Trophoblast cell (in vitro differentiated cells and primary cell): ENCODE measurements at places on chromosomes 6 and 20.

DNA sequence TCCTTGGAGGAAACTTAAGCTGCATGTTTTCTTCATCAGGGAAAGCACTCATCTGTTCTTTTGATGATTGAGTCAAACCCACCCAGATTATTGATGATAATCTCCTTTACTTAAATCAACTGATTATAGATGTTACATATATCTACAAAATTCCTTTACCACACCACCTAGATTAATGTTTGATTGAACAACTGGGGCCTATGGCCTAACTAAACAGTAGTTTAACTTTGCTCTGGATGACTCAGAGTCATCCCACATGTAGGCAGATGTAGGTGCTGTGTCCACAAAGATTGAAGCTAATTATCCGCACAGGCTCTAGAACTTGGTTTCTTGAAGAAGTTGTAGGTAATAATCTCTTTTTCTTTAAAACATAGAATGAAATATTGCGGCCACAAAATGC lies 42.2 kb downstream of the PKIB start:
- peak; percentile 74 for DNase-seq

DNA sequence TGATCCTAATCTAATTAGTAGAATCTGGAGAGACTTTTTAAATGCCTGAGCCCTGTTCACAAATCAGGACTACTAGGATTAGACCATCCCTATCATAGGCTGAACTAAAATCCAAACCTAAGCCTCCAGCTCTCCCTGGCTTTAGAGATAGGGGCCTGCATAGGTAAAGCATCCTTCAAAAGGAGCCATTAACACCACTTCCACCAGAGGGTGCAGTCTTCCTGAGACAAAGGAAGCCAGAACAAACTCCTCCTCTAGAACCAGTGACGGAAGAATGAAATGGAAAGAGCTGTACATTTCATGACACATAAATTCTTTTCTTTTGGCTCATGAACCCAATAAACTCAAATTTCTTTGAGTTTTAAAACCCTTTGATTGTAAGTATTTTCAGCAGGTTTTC lies 291.2 kb upstream of the ADGRB3 start:
- DNase-seq, result no peak

GRCh38 chr20:1267809-1268374 lies 1.8 kb downstream of the SNPH start:
- DNase-seq, result no peak

GRCh38 chr6:19354181-19354580 lies 483.0 kb upstream of the ID4 start:
- DNase-seq, result no peak

DNA sequence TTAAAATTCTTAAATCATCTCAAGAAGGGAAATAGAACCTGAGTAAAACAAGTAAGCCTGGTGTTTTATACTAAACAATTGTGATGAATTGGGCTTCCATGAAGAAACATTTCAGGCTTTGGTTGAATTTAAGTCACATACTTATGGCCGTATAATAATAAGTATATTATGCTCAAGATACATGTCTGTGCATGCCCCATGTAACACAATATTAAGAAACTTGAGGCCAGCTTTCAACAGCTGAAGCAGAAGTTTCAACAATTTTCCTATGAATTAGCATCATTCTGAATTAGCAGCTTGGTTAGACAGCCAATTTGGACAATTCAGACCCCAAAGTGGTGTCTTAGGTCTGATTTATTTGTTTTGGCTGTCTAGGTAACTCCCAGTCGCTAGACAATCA lies 243.7 kb downstream of the MYLK4 start:
- no peak for DNase-seq

- peak; percentile 34 for DNase-seq
These were observed 28.8 kb upstream of the TSHZ2 start for GRCh38 chr20:52943185-52943841.

DNA sequence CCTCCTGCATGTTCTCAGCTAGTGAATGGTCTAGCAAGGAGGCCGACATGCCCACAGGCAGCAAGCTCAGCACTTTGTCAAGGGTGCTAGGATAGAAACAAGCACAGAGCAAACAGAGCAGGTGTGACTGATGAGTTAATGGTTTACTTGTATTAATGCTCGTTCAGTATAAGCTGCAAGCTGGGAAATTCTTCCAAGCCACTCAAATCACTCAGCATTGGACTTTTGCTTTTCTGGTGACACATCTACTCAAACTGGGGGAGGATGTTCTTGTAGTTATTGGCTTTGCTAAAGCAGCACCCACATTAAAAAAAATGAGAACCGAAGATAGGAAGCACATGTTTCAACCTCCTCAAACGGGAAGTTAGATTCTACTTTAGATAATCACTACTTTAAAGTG lies 43.1 kb upstream of the NEDD9 start:
- no peak for DNase-seq

DNA sequence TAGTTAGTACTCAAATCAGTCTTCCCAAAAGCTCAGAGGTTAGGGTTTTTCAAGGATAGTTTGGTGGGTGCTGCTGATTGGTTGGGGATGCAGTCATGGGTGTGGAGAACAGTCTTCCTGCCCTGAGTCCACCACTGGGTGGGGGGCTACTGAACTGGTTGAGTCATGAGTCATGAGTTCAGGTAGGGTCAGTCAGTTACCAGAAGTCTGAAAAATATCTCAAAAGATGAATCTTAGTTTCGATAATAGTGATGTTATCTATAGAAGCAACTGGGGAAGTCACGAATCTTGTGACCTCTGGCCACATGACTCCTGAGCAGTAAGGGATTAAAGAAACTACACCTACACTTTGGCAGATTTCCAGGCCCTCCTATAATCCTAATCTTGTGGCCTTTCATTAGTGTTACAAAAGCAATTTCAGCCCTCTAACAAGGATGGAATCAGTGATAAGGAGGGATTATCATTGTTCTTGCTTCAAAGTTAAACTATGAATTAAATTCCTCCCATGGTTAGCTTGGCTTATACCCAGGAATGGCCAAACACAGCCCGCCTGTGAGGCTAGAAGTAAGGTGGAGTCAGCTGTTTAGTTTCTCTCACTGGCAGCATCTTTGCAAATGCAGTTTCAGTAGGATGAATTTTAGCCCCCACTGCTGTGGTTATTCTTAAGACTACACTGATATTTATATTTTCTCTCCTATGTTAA lies 33.3 kb upstream of the NKAIN2 start:
- no peak for DNase-seq

- DNase-seq, result no peak
These were observed 72.7 kb downstream of the KHDC1L start for GRCh38 chr6:73152556-73152955.

DNA sequence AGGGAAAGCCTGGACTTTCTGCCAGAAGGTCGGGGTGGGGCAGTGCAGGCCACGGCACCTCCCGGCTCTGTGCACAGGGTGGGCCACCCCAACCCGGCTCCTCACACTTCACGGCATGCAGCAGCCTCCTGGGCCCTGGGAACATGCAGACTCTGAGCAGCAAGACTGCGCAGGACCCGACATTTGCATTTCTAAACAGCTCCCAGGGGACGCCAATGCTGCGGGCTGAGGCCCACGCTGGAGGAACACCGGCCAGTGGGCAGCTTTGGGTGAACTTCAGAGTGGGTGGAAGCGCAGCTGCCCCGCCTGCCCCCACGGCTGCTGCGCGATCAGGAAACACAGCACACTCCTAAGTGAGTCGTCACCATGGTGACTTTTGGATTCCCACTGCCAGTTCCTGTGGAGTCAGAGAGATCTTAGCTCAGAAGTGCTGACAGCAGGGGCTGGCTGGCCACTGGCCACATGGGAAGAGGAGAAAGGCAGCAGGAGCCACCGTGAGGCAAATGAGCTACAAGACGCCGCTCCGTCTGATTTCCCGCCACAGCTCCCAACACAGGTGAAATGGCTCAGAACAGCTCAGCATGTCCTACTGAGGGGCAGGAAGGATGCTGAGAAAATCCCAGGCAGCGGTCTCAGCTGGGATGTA lies 52.1 kb downstream of the RNASET2 start:
- no peak for DNase-seq

GRCh38 chr20:7155794-7156193 lies 388.3 kb downstream of the BMP2 start:
- no peak for DNase-seq

DNA sequence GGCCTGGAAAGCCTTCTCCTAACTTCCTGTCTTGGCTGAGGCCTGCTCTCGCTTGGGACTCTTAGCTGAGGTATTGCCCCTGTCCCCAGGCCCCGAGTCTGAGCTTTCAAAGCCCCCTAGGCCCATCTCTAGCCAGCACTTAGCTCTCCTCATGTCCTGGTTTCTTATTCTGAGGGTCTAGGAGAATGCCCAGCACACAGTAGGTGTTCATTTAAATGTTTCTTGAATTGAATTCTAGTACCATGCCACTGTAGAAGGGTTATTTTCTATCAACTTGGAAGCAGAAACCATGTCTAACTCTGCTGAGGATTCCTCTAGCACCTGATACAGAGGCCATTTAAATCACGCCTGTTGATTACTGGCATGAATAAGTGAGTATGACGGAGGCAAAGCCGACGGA lies 98.5 kb downstream of the VEGFA start:
- no peak for DNase-seq

- no peak for DNase-seq
These were observed 272.5 kb downstream of the BTBD9 start for GRCh38 chr6:38367231-38367630.

GRCh38 chr6:155187994-155188706 lies 75.7 kb upstream of the CLDN20 start:
- DNase-seq, result no peak

- DNase-seq, result peak; percentile 24
These were observed 582.2 kb upstream of the FLRT3 start for GRCh38 chr20:14919501-14920081.

GRCh38 chr6:16623731-16624130 lies 137.5 kb downstream of the ATXN1 start:
- DNase-seq, result no peak

DNA sequence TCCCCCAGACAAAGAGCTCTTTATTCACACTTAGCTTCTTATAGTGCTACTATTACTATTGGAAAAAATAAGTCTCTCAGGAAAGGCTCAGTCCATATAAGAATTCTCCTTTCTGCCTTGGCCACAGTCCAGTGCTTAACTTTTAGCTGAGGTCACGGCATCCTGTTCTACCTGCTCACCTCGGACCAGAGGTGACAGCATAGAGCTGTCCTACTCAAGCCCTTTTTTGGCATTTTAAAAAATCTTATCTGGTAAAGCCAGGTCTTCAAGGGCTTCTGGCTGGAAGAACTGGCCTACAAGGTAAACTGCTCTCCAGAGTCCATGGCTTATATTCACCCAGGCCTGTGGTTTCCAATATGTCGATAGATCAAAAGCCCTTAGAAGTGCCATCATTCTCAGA lies 109.7 kb downstream of the RCAN2 start:
- DNase-seq, result no peak

- DNase-seq, result no peak
These were observed 49.2 kb downstream of the MYH7B start for GRCh38 chr20:35004749-35005462.

DNA sequence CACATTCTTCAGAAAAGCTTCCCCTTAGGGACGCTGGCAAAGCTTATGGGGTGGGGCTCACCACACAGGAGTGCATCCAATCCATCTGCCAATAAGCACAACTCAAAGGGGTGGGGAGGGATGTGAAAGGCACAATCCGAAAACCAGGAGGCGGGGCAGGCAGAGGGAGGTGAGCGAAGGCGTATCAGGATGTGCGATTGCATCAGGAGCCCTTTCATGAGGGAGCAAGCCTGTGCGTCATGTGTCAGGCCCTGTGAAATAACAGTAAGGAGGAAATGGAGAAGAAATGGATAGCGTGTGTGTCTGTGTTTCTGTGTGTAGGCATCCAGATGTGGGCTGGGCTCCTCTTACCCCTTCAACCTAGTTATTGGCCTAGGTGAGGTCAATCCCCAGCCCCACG lies 382.4 kb upstream of the CDH4 start:
- DNase-seq, result no peak

DNA sequence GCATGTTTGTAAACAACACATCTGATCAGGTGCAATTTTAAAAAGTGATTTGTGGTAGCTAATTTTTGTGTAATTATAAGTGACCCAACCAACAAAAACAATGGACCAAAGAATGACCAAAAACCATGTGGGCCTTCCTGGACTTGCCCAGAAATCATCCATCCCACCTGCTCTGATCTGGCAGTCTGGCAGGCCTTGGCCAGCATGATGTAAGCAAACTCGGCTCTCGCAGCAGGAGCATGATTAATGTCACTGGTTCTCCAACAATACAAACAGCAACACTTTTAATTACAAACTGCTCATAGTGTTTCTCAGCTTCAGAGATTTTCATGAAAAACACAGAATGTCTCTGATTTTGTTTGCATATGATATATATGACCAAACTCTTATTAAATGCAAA lies 16.1 kb downstream of the TP53INP2 start:
- DNase-seq, result no peak

DNA sequence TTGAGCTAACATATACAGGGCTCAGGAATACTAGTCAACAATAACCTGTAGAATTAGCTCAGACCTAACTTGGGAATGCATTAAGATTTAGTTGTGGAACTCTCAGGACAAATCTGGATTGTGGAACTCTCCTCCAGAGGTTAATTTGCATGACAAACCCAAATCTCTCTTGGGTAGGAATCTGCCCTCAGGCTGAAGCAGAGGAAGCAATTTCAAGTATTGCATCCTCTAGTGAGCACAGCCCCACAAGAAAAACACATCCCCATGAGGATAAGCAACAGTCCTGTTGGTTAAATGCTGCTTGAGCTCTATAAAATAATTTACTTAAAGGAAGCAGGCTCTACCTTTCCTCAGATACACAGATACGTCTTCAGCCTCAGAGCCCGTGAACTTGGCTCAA lies 170.9 kb upstream of the STXBP5 start:
- peak; percentile 78 for DNase-seq

GRCh38 chr6:147106759-147107401 lies 97.3 kb upstream of the STXBP5 start:
- peak; percentile 11 for DNase-seq

GRCh38 chr6:88443554-88443953 lies 277.4 kb upstream of the CNR1 start:
- DNase-seq, result no peak

DNA sequence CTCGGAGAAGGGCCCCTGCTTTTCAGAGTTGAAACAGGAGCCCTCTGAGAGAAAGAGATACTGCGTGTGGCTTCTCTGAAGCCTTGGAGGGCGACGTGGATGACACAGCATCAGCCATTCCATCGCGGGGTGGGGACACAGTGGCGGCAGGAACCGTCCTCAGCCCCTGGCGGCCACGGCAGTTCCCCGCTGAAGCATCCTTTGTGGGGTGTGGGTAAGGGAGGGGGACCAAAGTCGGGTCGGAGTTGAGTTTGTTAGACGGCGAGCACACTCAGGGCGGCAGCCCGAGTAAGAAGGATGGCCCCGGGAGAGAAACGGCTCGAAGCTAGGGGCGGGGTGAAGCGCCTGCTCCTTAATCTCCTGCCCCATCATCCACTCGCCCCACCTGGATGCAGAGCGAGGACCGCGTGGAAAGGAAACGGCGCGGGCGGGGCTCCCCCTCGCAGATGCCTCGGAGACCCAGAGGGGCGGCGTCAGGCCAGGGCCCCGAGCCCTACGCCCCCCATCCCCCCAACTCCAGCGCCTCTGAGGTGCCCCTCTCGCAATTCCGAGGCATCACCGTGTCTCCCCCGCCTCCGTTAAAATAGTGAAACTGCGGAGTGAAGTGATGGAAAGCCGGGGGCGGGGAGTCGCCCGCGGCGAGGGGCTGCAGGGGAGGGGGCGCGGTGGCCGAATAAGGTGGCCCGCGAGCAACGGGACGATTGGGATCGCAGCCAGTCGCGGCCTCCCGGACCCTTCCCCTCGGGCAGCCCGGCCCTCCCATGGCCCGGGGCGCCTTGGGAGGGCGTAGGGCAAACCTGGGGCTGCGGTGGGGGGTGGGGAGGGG lies 796 bp upstream of the RREB1 start:
- DNase-seq, result peak; percentile 59

GRCh38 chr6:40504274-40504673 lies 82.9 kb downstream of the LRFN2 start:
- peak; percentile 2 for DNase-seq
